ENCODE measurements at places on chromosomes 7 and 10.

DNA sequence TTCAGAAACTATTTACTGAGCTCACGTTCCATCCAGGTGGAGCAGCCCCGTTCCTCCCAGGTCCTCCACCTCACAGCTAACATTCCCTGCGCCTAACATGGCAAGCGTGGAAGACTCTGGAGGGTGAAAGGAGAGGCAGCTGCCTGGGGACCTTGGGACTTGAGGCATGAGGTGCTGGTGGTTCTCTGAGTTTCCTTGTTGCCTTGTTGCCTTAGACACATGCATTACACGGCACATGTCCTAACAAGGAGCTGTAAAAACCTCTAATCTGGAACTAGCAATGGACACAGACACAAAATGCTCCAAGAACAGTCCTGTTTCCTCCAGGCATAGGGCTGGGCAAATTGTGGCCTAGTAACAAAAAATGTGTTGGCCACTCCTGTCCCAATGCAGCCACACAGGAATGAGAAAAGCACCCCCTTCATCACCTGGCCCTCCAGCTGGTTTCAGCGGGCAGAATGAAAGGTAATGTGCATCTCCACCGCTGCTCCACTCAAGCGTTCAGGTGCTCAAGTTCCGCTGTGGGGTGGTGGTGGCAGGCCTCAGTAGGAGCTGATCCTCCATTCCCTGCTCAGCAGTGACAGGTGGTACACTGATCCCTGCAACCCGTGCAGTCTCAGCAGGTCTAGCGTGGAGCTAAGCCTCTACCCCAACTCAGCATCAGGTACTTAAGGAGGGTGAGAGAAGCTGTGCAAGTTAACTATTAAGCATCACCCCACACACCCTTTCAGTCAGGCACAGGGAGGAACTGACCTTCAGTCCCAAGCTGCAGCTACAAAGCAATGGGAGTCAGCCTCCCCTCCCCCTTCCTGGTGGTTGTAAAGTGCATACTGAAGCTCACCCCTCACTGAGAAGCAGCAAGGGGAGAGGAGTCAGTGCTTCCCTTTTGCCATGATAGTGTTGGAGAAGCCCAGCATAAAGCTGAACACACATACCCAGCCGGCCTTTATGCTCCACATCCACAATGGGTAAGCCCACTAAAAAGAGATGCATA, 382.8 kb downstream of the SDK1 start:
- DNase-seq: no peak

- DNase-seq: no peak
These were observed 95.4 kb upstream of the PRR15 start for GRCh38 chr7:29468196-29468595.

GRCh38 chr10:124265391-124265745, 153.4 kb downstream of the OAT start:
- DNase-seq: no peak

GRCh38 chr10:14953424-14954000, 384 bp downstream of the DCLRE1C start:
- no peak for DNase-seq

DNA sequence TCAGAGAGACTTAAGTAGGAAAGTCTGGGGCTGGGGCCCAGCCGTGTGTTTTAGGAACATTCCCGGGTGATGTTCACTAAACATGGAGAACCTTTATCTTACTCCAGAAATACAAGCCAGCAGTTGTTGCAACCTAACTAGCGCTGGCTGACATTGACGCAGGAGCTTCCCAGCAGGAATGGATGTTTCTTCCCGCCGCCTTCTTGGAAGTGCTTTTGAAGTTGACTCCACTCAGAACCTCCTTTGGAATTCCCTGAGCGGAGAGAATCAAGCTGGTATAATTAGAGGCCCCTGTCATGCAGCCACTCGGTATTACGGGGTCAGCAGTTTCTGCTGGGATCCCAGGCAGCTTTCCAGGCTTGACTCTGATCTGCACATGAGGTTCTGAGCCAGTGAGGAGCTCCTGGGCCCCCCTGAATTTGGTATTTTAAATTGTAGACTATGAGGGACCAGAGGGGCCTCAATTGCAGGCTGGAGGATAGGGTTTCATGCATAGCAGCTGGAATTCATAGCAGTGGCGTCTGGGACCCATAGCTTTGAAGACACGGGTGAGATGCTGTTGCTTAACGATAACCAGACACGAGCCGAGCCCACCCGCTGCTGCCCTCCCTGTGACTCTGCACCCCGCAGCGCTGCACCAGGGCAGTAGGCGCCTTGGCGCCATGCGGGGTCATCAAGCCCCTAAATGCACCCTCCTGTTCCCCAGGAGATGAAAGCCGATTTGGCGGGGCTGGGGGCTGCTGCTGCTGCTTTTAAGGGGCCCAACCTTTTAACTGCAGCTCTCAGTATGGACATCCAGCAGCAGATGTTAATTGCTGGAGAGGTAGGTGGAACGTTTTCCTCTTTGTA, 61.8 kb downstream of the EEPD1 start:
- DNase-seq: no peak

DNA sequence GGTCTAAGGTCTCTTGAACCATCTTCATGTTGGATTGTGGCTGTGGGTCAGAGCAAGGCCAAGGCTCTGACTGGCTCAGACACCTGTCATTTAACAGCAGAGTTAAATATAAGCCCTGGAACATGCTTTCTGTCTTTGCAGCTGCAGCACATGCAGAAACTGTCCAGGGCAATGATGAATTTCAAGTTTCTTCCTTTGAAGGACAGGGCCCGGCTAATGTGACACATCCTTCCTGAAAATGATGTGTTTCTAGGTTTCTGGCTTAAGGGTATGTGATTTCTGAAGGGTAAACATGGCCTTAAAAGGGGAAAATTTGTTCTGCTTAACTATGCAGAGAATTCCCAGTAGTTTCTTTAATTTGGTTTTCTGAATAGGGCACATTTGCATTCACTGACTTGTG, 34.0 kb upstream of the SLC35B4 start:
- no peak for DNase-seq

GRCh38 chr7:105806592-105807447, 69.6 kb downstream of the ATXN7L1 start:
- peak; percentile 64 for DNase-seq

GRCh38 chr10:104253106-104253505, 1.6 kb upstream of the GSTO1 start:
- no peak for DNase-seq

- no peak for DNase-seq
These were observed 36.6 kb downstream of the FAM53B start for GRCh38 chr10:124707551-124707950.

GRCh38 chr10:9449530-9449929, 1395.0 kb downstream of the GATA3 start:
- DNase-seq: no peak

DNA sequence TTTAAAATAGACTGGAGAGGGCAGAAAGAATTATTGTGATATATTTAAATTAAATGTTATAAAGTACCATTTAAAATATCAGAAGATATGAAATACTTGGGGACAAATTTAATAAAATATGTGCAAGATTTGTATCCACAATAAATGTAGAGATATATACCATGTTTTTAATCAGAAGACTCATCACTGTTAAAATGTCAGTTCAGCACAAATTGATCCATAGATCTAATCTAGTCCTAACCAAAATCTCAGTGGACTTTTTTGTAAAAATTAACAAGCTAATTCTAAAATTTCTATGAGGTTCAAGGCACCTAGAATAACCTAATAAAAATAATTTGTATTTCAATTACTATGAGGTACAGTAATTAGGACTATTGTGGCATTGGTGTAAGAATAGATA, 96.4 kb downstream of the CTNNA3 start:
- no peak for DNase-seq

GRCh38 chr7:117621075-117621618, 141.3 kb downstream of the CFTR start:
- no peak for DNase-seq

- DNase-seq: no peak
These were observed 101.8 kb downstream of the ST8SIA6 start for GRCh38 chr10:17352583-17352982.

GRCh38 chr7:96770758-96771157, 61.1 kb upstream of the SEM1 start:
- DNase-seq: no peak

DNA sequence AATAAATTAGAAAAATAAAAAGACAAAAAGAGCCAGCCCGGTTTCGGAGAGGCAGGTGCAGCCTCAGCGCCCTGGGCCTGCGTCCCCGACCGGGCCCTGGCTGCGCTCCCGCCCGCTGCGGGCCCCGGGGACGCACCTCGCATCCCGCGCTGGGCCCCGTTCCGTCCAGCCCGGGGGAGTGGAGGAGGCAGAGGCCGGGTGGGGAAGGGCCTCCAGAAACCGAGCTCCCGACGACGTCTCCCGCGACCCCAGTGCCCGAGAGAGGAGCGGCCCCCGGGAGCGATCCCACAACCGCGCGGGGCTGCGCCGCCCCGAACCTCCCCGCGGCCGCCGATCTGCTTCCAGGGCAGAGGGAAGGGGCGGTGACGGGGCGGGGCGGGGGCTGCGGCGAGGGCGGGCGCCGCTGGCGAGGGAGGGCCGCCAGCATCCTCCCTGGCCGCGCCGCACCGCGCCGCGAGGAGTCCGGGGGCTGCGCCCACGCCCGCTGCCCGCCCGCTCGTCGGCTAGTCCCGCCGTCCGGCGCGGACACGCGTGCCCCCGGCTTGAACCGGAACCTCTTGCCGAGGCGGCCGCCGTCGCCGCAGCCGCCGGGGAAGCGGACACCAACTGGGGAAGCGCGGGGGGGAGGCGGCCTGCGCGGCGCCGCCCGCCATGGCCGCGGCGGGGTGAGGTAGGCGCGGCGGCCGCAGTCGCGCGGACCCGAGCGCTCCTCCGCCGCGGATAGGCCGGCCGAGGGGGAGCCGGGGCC, at the start of gene CCNY:
Gene CCNY, plus strand, starts transcription at position 426 of the 748 bp plus-strand sequence. CDS start 545 bp downstream, outside the sequence.
- peak; percentile 72 for DNase-seq

GRCh38 chr7:33757050-33757449, 148.3 kb upstream of the BMPER start:
- no peak for DNase-seq

DNA sequence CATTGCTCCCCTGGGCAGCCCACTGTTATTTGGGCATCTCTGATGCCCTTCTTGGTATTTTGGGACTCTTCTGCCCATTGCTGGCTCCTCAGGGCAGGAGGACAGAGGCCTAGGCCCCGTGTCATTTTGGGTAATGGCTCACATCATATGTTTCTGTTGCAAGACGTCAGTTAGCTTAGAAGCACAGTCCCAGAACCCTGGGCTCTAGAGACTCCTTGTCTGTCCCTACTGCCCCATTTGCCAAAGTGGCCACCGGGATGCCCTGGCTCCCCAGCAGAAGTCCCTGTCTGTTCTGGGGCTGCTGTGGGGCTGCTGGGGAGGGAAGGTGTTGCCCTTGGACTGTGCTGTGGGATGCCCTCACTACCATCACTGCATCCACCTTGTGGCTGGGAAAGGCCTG, 48.8 kb downstream of the ADCYAP1R1 start:
- DNase-seq: no peak

DNA sequence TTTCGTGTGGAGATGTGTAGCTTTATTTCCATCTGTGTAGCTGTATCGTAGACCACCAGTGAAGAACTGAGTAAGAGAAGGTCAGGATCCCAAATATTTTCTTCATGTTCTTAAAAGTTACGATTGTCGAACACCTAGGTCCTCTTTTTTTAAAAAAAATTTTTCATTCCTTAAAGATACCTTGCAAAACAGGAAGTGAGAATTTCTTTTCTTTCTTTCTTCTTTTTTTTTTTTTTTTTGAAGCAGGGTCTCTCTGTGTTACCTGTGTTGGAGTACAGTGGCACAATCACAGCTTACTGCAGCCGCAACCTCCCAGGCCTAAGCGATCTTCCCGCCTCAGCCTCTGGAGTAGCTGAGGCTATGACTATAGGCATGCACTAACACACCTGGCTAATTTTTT, 60.8 kb downstream of the PHTF2 start:
- no peak for DNase-seq

DNA sequence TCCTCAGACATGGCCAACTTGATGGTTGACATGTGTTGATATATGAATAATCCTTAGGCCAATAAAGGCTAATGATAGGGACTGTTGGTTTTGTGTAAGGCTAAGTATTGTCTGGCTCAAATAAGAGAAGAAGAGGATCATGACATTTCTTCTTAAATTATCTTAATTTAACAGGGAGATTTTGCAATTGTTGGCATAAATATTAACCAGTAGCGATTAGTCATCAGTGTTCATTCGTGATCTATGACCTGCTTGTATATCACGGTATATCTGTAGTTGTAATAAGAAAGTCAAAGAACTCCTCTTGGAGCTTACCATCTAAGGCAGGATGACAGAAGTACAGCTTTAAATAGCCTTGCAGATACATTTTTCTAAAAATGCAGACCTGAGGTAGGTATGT, 196.4 kb downstream of the CREB5 start:
- no peak for DNase-seq

GRCh38 chr10:17821893-17822292, 12.7 kb downstream of the MRC1 start:
- DNase-seq: no peak

GRCh38 chr10:100303724-100304319, 17.3 kb upstream of the BLOC1S2 start:
- DNase-seq: no peak

All from stimulated activated CD4-positive, alpha-beta T cell treated with anti-CD3 and anti-CD28 coated beads, Interleukin-15, amount 100 ng/mL, for 48 hours (primary cell).